HFFc6 (cell line): ENCODE measurements at places on chromosomes 1 and 21.

GRCh38 chr1:165215676-165216075 lies 140.8 kb downstream of the LMX1A start:
- no peak for DNase-seq

DNA sequence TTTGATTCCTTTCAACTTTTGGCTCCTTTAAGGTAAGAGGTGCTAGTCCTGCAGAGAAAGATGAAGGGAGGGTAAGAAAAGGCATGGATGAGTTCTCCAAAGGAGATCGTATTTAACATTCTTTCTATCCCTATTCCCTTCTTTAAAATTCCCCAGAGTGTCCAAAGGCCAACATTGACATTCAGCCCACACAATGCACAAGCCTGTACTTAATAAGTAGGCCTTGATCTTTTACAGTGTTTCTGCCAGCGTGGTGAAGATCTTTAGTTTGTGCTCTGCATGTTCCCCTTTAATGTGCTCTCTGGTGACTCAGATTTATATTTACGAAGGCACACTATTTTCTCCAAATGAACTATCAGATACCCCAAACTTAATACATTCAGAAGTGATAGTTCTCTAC lies 582.5 kb upstream of the RGS18 start:
- no peak for DNase-seq

DNA sequence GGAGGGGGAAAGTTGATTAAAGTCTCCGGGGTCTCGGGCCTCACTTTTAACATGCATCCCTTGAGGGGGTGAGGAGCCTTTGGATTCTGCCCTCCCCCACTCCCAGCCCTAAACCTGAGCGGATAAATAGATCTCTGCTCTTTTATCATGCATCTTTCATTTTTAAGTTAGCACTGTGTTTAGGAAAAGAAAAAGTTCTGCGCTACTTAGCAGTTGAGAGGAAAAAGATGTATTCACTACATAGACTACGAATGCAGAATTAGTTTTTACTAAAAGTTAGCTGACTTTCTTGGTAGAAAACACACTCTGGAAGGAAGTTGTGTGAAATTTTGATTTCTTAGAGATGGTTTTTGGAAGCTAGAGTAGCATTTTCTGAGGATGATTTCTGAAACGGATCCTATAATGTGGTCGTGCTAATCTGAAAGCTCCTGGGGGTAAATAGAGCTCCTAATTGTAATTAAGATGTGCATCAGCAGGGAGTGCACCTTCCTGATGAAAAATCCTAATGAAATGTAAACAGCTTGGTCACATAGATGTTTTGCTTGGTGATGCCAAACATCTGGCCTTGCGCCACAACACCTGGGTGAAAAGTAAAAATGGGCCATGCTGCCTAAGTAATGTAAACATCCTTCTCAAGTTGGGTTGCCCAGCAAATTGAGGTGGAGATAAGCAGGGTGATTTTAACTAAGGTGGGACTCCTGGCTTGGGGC lies 1.8 kb downstream of the ROR1 start:
- no peak for DNase-seq

DNA sequence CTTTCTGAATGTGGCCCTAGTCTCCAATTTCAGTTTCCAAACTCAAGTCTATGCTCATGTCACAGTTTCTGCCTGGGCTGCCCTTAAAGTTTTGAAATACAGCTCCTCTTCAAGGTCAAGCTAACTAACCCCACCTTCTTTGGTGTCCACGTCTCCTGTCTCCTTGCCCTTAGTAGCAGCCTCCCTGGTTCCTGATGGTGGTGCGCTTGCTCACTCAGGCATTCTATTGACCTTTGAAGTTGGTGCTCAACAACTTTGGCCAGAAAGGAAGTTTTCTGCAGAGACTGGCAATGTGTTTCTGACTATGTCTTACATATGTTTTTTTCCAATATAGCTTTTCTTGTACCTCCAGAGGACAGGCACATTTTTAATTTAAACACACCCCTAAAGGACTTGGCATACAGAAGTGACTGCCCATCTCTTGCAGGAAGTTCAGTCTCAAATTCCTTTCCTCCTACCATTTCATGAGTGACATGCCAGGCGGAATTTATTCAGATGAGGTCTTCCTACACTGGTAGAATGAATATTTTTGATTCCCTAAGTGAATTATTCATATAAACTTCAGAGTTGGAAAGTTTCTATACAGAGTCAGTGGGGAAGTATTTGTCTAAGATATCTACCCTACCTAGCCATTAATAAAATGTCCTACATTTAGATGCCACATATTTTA lies 364.3 kb upstream of the USP24 start:
- DNase-seq = no peak

GRCh38 chr1:114468047-114468446 lies 43.0 kb downstream of the TRIM33 start:
- DNase-seq = no peak
